ENCODE measurements at places on chromosomes 2 and 18.

- no peak for DNase-seq
Measured at GRCh38 chr2:19776941-19777514, 124.8 kb downstream of the TTC32 start.

GRCh38 chr2:46569061-46569560 lies 89.7 kb downstream of the TMEM247 start:
- no peak for DNase-seq

- no peak for DNase-seq
Measured at GRCh38 chr2:184956856-184957255, 358.5 kb downstream of the ZNF804A start.

DNA sequence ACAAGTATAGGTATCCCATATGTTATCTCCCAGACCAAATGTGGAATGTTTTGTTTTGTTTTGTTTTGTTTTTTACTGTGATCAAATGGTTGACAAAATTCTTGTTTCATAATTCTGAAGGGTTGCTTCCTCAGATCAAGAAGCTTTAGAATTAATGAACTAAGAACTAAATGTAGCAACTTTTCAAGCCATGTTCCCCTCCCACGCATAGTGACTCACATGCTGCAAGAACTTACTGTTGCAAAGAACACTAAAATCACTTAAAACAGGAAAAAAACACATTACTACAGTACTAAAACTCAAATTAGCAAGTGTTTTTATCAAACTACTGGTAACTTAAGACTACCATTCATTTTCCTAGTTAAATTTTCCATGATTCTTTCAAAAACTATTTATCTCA lies 30.6 kb downstream of the HNRNPLL start:
- DNase-seq, result no peak

GRCh38 chr18:24766376-24766775 lies 305.9 kb downstream of the HRH4 start:
- no peak for DNase-seq

DNA sequence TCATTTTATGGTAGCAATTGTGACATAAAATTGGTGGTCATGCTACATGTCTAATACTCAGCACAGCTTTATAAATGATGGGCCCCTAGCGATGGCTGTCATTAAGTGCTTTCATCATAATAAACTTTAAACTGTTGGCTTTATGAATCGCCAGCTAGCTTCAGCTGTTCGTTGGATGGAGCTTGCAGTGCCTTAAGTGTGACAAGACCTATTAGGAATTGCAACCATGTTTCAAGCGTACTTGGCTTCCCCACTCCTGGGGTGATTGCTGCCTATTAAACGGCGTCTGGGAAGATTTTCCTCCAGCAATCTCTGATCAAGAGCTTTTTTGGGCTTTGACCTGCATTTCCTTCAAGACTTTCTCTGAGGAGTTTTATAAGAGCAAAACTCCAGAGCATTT lies 164.5 kb upstream of the SIX3 start:
- no peak for DNase-seq

- no peak for DNase-seq
Measured at GRCh38 chr2:10965241-10965843, 53.6 kb downstream of the KCNF1 start.

DNA sequence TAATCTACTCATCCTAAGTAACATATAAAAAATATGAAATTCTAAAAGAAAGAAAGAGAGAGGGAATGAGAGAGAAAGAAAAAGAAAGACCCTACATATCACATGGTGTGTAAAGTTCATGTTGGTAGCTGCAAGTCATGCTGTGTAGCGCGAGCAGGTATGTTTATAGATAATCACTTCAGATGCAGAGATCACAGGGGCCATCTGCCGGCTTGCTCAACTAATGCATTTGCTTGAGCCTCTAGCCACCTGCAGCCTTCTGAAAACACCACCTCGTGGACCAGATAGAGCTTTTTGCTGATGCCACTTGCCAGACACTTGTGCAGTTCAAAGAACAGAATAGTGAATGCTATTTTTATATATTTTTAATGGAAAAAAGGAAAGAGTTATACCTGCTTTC lies 37.6 kb downstream of the CDH7 start:
- DNase-seq, result no peak
